Activated CD8-positive, alpha-beta memory T cell treated with anti-CD3 and anti-CD28 coated beads for 1 hour (primary cell): ENCODE measurements at places on chromosomes 4 and X.

GRCh38 chrX:22748093-22748999 is 251.4 kb upstream of the DDX53 start:
- DNase-seq: no peak

GRCh38 chr4:4355302-4355701 is 31.6 kb upstream of the NSG1 start:
- no peak for DNase-seq

- DNase-seq: no peak
Observed at GRCh38 chr4:70608324-70608723, 16.3 kb downstream of the AMBN start.

DNA sequence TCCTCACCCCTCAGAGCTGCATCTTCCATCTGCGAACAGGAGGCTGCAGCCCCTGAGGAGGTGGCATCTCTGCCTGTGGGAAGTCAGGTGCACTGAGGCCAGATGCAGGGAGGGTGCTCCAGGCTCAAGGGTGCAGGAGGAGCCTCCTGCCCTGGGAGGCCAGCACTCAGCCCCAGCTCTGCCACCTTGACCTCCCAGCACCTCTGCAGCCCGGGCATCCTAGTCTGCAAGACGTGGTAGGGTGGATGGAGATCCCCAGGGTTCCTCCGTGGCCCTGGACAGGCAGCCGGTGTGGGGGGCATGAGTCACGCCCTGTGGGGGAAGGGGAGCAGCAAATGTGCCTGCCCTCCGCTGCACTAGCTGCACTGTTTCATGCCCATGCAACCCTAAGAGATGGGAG is 64.7 kb downstream of the TRMT44 start:
- no peak for DNase-seq

DNA sequence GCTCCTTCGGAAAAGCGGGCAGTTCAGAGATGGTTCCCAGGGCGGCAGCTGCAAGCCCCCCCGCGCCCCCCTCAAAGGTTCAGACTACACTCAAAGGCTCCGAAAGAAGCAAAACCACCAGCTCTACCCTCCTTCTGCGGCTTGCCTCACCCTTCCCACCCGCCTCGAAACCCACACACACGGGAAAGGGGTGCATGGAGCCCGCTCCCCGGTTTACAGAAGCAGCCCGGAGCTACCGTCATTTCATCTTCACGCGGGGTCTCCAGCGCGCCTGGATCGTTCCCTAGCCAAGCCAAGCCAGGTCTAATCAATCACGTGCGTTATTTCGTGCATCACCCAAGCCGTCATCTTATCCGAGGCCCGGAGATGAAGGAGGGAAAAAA is 1.2 kb downstream of the NLGN4X start:
- no peak for DNase-seq

- no peak for DNase-seq
Observed at GRCh38 chr4:68070302-68070701, 59.4 kb downstream of the TMPRSS11F start.

- DNase-seq: no peak
Observed at GRCh38 chr4:566508-567295, 9.4 kb downstream of the TMEM271 start.
